ENCODE measurements at places on chromosomes 16 and 17.

DNA sequence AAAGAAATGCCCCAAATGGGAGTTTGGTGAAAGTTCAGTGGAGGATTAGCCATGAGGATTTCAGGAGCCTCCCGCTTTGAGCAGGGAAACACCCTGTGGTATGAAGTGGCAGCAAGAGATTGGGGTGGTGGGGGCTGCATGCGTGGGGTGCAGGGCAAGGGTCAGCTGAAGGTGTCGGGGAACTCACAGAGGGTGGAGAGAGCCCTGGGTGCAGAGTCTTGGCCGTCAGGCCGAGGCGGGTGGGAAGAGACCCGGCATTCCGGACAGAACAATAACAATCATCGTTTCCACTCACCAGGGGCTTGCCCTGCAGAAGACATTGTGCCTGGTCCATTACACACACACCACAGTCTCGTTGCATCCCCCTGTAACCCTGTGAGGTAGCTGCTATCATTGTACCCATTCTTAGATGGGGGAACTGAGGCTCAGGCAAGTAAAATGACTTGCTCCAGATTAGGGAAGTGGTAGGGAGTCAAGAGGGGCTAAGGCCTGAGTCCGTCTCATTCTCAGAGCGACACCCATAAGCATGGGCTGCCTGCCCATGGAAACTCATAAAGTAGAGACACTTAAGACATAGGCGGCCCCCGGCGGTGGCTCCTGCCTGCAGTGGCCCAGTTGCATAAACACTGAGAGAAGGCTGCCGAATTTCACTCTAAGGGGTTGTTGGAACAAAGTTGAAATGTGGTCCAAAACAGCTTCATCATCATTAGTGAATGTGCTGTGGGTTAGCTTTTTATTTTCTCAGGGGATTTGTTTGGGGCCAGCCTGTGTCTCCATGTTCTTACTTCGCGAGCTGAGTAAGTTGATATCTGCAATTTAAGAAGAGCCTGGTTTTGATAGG lies 93.3 kb downstream of the CMIP start:
- DNase-seq = no peak

GRCh38 chr17:57985675-57985974 lies 2.4 kb downstream of the VEZF1 start:
- no peak for DNase-seq

DNA sequence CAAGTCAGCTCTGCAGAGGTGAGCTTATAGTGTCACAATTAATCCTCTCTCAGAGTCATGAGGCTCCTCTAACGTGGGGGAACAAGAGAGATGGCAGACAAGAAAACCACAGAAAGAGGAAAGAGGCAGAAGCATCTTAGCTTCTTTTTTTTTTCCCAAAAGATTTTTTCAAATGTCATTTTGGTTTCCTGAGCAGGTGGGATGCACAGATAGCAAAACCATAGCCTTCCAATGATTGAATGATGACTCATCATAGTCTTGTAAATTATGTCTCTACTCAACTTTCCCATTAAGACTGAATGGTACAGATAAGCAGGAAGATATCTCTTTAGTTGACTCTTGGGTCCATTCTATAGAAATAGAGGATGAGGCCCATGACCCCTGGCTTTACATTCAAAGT lies 162.8 kb upstream of the ZFHX3 start:
- DNase-seq = no peak

GRCh38 chr17:45905814-45906213 lies 11.5 kb downstream of the MAPT start:
- no peak for DNase-seq

DNA sequence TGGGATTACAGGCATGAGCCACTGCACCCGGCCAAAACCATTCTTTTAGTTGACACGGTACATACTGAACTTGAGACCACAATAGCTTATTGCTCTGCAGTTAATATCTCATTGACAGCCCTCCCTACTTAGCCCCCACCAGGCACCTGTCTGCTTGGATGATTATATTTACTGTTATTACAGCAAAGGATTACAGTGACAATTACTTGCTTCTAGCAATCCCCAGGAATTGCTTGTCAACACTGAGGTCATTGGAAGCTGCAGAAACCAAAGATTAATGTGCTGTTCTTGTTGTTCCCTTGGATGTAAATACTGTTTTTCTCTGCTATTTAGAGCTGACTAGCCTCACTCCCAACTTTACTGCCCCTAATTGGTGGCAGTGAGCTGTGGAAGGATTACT lies 211.2 kb downstream of the LGALS9B start:
- DNase-seq = no peak

- no peak for DNase-seq
Observed at GRCh38 chr16:78942625-78943245, 657.8 kb downstream of the MAF start.

Data from coronary artery (tissue), 2 donors.